ENCODE measurements at places on chromosomes 4 and X.

DNA sequence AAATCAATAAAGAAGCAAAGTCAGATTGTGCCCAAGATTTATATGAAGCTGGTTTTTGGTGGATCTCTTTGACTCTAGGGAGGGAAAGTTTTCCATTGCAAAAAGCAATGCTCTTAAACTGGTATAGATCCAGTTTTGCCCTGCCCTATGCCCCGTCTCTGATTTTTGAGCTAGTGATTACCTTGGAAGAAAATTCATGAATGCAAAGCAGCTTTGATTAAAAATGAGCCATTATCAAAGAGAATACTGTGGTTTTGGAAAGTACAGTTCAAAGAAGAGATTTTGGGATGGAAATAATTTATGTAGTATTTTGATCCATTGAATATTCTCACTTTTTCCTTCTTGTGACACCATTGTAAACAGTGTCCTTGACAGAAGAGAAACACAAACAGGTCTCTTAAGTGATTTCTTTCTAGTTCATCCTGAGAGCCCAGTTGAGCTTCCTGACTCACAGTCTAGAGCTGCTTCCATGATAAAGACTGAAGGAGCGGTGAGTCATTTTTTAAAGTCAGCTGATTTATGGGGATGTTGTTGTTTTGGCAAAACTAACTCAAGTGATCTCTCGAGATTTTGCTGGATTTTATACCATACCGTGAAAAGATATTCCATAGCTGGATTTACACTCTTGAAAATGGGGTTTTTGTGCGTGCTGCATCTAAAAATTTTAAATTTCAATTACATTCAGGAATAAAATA, 76.7 kb downstream of the AFF1 start:
- no peak for DNase-seq

GRCh38 chr4:3389233-3390215, 52.2 kb upstream of the HGFAC start:
- DNase-seq = no peak

DNA sequence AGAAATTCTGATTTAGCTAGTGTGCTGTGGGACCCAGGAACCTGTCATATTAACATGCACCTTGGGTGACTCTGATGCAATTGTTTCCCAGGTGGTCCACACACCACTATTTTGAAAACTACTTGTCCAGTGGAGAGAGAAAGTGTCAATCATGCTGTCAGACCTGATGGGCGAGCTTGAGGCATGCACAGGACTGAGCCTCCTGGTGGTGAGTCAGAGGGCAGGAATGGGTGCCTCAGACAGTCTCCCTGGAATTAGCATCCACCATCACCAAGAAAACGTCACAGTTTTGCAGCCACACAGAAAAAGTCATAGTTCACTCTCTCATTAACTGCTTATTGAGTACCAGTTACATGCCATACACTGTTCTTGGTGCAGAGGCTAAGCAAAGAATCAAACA, 181.8 kb upstream of the MAOA start:
- no peak for DNase-seq

- DNase-seq = no peak
Observed at GRCh38 chr4:152385551-152385950, 150.3 kb downstream of the FBXW7 start.
